ENCODE measurements at places on chromosomes 12 and 14. TPM values are rescaled to one million over a fixed set of nuclear protein-coding genes. Genes with fewer than 3 reads are reported as not detected.

DNA sequence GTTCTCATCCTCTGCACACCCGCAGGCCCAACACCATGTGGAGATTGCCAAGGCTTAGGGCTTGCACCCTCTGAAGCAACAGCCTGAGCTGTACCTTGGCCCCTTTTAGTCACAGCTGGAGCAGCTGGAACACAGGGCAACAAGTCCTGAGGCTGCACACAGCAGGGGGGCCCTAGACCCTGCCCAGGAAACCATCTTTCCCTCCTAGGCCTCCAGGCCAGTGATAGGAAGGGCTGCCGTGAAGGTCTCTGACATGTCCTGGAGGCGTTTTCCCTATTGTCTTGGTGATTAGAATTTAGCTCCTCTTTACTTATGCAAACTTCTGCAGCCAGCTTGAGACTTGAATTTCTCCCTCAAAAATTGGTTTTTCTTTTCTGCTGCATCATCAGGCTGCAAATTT lies 373.5 kb upstream of the CLEC14A start:
- H3K27ac ChIP-seq, result no peak overlapping the region
- no peak for DNase-seq
- H3K4me1 ChIP-seq, result no peaks in the 10 kb centered on the region
- no peak overlapping the region for H3K4me3 ChIP-seq
- H3K36me3 ChIP-seq, result no peaks in the 10 kb centered on the region

- no peak for DNase-seq
- peaks cover 11% of the 10 kb centered on the region for H3K4me1 ChIP-seq
- H3K36me3 ChIP-seq, result no peaks in the 10 kb centered on the region
- H3K27me3 ChIP-seq, result no peaks in the 10 kb centered on the region
- H3K27ac ChIP-seq, result no peak overlapping the region
Observed at GRCh38 chr12:111578971-111579340, 20.2 kb downstream of the ATXN2 start.

- peak overlapping the region; percentile 89 for H3K27ac ChIP-seq
- H3K36me3 ChIP-seq, result no peaks in the 10 kb centered on the region
- DNase-seq, result no peak
- H3K27me3 ChIP-seq, result no peaks in the 10 kb centered on the region
- H3K4me3 ChIP-seq, result peak overlapping the region; percentile 23
Observed at GRCh38 chr14:32896979-32897697, 41.5 kb upstream of the NPAS3 start.

DNA sequence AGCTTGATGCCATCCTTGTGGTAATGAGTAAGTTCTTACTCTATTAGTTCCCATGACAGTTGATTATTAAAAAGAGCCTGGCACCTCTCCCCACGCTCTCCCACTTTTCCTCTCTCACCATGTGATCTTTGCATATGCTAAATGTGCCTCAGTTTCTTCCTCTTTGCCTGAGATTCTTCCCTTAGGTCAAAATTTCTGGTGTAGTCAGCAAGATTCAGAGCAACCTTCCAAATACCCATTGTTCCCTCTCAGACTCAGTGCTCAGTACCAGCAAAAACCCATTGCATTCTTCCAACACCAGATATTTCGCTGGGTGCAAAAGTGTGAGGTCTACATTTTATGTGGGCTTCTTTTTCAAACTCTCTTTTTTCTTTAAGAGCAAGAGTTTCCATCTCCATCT lies 10.8 kb upstream of the USP15 start:
- no peak for DNase-seq
- no peaks in the 10 kb centered on the region for H3K36me3 ChIP-seq
- H3K27ac ChIP-seq, result no peak overlapping the region

DNA sequence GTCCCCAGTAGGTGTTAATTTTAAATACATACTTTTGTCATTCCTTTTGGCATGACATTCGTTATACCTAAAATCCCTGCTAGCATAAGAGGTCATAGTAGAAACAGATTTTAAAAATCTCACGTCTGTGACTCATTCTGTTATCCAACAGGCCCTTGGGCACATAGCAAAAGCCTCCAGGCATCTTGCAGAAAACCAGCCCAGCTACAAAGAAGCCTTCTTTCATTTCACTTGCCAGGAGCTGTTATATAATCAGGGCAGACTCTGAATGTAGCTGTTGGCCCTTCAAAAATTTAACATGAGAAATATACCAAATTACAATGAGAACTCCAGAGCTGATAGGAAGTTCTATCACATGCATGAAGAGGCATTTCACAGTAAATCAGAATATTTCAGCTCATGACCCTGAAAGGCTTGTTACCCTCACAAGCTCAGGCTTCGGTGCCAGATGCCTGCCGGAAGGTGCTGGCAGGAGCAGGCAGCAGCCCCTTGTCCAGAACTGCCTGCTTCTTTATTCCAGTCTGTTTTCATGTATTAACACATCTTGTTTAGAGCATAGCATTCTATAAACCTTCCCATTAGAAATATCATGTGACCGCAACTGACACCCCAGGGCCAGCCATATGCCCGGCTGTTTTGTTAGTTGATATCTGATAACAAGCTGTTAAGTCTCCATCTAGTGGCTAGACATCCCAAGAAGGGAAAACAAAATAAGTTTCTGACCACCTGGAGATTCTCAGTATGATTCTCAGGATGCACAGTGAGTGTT lies 17.8 kb downstream of the E2F7 start:
- H3K4me3 ChIP-seq, result no peak overlapping the region
- H3K36me3 ChIP-seq, result no peaks in the 10 kb centered on the region
- no peaks in the 10 kb centered on the region for H3K27me3 ChIP-seq
- no peak overlapping the region for H3K27ac ChIP-seq
- no peak for DNase-seq

GRCh38 chr14:32078023-32078857 lies 1.1 kb downstream of the ARHGAP5 start:
- peak overlapping the region; percentile 99 for H3K27ac ChIP-seq
- H3K27me3 ChIP-seq, result no peaks in the 10 kb centered on the region
- H3K4me1 ChIP-seq, result peaks cover 50% of the 10 kb centered on the region
- no peaks in the 10 kb centered on the region for H3K36me3 ChIP-seq

DNA sequence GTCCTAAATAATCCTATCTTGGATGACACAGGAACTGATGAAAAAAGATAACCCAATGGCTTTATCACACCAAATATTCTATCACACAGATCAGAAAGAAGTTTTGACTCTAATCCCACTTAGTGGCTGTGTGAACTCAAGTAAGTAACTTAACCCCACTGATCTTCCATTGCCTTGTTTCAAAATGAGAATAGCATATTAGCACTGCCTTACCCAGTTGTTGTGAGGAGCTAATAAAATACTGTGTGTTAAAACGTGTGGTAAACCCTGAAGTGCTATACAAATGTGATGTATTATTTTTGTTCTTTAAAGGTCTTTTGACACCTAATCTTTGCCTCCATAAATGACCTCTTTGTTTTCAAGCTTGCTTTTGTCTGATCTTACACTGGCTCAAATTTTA lies 60.9 kb upstream of the ARID2 start:
- H3K27me3 ChIP-seq, result no peaks in the 10 kb centered on the region
- H3K36me3 ChIP-seq, result no peaks in the 10 kb centered on the region
- H3K27ac ChIP-seq, result no peak overlapping the region
- no peak for DNase-seq

DNA sequence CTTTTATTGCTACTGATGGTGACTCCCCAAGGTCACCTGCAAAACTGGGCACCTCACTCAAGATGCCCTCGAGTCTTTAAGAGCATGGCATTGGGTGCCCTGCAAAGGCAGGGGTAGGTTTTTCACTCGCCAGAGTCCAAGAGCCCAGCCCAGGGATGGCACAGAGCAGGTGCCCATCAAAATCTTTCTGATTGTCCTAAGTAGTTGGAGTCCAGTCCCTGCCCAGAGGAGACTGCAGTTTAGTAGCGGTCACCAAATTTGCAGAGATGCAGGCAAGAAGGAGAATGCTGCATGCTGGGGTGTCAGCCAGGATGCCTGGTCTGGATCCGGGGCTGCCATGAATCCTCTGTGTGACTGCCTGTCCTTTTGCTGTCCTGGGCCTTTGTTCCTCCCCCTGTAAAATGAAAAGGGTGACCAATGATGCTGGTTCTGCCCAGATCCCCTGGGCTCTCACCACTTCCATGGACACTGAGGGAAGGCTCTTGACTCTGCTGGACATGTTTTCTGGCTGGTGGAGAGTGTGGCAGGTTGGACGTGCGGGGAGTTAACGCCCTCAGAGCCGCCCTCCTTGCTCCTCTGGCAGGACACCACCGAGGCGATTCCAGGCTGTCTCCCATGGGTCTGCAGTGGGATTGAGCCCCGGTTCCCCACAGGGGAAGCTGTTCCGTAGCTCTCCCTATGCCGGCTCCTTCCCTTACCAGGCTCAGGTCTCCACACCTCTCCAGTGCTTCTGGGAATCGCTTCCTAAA lies 41.3 kb downstream of the DLK1 start:
- H3K4me3 ChIP-seq, result no peak overlapping the region
- H3K4me1 ChIP-seq, result no peaks in the 10 kb centered on the region
- H3K36me3 ChIP-seq, result no peaks in the 10 kb centered on the region
- DNase-seq, result no peak
- H3K27ac ChIP-seq, result no peak overlapping the region
- H3K27me3 ChIP-seq, result no peaks in the 10 kb centered on the region

DNA sequence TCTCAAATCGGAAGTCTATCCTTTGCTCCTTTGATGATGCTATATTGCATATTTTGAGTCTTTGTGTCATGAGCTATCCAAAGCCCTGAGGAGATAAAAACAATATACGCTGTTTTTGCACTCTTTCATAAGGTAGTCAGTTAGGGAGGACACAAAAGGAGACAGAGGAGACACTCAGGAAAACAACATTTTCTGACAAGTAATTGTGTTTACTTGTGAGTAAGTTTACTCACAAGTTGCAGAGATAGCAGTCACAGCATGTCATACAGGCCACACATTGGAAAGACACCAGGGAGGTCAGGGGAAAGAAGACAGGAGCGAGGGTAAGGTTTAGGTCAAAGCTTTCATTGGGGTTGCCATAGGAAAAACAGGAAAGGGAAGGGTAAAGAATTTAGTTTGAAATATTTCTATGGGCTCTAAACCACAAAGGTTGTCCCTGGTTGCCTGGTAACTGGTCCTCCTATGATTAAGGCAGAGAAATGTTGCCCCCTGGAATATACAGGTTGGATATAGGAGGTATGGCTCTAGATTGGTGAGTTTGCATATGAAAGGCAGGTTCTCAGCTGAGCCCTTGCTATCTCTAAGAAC lies 7.4 kb upstream of the GABARAPL1 start:
- no peak overlapping the region for H3K4me3 ChIP-seq
- H3K36me3 ChIP-seq, result no peaks in the 10 kb centered on the region
- H3K27ac ChIP-seq, result no peak overlapping the region

DNA sequence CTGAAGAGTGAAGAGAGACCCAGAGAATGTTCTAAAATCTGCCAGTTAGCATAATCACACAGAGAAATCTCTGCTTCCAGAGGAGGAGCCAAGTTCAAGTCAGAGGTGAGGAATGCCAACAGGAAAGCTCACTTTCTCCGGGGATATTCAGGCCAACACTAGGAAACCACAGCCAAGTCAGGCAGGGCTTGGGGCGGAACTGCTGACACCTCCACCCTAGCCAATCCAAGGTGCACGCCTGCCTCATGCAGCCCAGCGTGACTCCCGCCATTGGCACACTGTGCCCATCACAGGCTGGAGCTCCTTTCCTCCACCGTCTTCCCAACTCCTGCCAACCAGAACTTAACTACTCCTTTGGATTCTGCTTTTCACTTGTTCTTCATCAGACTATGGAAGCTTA lies 374.3 kb upstream of the CCDC196 start:
- no peaks in the 10 kb centered on the region for H3K36me3 ChIP-seq
- H3K4me1 ChIP-seq, result no peaks in the 10 kb centered on the region

DNA sequence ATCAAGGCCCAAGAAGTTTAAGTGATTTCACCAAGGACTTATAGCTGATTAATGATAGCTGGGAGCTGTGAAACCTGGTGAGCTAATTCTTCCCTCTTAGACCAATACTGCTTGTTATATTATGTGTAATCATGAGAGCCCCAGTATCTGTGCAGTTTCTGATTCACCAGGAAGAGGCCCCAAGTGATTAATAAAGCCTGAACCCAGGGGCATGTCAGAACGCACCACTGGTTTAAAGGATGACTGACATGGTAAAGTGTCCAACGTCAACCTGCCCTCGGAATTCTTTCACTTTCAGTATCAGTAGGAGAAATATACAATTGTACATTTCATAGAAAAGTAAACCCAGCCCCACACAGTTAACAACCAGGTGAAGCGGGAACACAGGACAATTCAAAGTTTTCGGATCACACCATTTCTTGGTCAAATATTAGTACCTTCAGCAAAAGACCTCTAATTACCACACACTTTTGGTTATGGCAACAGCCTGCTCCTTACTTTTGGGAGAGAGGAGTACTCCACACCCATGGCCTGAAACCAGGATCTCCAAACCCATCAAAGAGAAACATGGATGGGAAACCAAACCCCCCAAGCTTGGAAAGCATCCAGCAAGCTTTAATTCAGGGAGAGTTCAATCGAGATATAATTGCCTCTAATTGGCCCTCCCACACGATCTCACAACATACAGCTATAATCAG lies 28.5 kb downstream of the TMCC3 start:
- H3K36me3 ChIP-seq, result no peaks in the 10 kb centered on the region
- DNase-seq, result peak; percentile 26
- peaks cover 19% of the 10 kb centered on the region for H3K4me1 ChIP-seq
- H3K4me3 ChIP-seq, result peak overlapping the region; percentile 12
- no peaks in the 10 kb centered on the region for H3K27me3 ChIP-seq

DNA sequence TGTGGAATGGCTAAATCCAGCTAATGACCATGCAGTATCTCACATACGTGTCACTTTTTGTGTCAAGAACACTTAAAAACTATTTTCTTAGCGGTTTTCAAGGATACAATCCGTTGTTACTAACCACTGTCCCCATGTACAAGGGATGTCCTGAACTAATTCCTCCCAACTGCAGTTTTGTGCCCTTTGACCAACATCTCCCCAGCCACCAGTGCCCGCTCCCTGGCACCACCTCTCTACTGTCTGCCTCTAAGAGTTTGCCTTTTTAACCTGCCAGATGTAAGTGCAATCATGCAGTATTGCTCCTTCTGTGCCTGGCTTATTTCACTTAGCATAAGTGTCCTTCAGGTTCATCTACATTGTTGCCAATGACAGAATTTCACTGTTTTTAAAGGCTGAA lies 315.7 kb downstream of the TMEM121 start:
- no peak overlapping the region for H3K4me3 ChIP-seq
- no peaks in the 10 kb centered on the region for H3K27me3 ChIP-seq
- no peaks in the 10 kb centered on the region for H3K36me3 ChIP-seq
- no peaks in the 10 kb centered on the region for H3K4me1 ChIP-seq

- no peaks in the 10 kb centered on the region for H3K4me1 ChIP-seq
- no peak overlapping the region for H3K4me3 ChIP-seq
- H3K27me3 ChIP-seq, result no peaks in the 10 kb centered on the region
- H3K36me3 ChIP-seq, result no peaks in the 10 kb centered on the region
- H3K27ac ChIP-seq, result no peak overlapping the region
- DNase-seq, result no peak
Observed at GRCh38 chr12:73951956-73952703, 585.5 kb upstream of the ATXN7L3B start.

GRCh38 chr14:59055439-59056045 lies 132.9 kb upstream of the DAAM1 start:
- DNase-seq, result peak; percentile 22
- H3K27ac ChIP-seq, result no peak overlapping the region

ARHGDIB gene
- 28.3 TPM for total RNA-seq

HCAR2 gene
- not detected for total RNA-seq

NUDT14 gene
- total RNA-seq, result 27.6 TPM

MYF5 gene
- not detected for total RNA-seq

FZD10 gene
- total RNA-seq, result 0.15 TPM
